Activated naive CD8-positive, alpha-beta T cell treated with anti-CD3 and anti-CD28 coated beads, Interleukin-2, amount 10 ng/mL, durations not matched to agents 7 days and 5 days (primary cell): ENCODE measurements at places on chromosomes 7 and 10.

- DNase-seq, result no peak
Measured at GRCh38 chr10:32337350-32337749, 9.6 kb downstream of the EPC1 start.

DNA sequence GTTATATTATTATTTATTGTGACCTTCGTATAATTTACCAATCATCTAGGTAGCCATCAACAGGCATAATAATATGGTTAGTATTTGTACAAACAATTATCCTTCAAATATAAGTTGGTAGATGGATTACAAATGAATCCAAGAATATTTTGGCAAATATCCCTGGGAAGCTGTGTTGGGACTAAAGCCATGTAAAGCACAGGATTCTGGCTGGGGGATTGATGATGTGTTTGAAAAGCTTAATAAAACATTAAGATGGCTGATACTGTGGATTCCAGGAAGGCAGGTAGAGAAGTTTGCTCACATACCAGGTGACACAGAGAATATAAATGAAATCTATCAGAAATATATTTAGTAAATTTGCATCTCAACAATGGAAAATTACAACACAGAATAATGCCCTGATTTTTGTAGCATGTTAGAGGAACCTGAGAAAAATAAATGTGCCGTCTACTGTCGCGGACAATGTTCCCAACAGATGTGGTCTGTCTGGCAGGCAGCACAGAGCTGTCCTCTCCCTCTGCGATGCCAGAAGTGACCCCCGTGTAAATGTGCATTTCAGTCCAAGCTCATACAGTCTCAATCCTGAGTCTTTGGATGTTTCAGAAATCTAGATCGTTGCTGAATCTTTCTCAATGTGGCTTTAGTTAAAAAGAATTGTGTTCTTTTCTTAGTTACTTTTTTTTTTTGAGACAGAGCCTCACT is 125.0 kb downstream of the TEX36 start:
- DNase-seq, result no peak

- DNase-seq, result no peak
Measured at GRCh38 chr7:101119876-101120275, 7.0 kb upstream of the SERPINE1 start.

DNA sequence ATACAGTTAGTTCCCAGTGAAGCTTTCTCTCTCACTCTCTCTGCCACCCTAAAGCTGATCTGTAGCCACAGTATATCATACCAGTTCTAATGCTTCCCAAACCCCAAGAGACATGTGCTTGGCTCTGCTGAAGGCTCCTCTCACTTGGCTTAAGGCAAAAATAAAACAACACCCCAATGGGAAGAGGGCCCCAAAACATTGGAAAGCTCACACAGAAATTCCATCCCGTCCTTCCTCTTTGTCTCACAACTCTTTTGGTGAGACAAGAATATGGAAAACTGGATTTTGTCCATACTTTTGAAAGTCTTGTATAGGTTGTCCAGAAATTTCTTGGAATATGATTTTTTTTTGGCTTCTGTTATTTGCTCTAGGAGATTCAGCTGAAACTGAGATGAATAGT is 56.1 kb upstream of the WNT16 start:
- no peak for DNase-seq

DNA sequence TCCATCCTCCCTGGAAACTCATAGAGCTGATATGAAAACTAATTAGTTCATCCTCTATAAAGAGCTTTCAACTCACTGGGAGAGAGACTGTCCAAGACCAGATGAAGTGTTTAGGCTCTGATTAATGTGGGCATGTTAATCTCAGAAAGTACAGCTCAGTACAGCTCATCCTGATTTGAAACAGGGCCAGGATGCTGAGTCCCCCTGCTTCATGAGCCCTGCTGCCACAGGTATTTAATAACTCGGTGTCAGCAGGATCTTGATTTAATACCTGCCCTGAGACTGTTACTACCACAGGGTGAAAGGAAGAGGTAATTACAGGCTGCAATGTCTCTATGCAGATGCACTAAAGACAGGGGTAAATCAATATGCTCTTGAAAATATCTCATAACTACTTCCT is 10.8 kb downstream of the LMOD2 start:
- no peak for DNase-seq

DNA sequence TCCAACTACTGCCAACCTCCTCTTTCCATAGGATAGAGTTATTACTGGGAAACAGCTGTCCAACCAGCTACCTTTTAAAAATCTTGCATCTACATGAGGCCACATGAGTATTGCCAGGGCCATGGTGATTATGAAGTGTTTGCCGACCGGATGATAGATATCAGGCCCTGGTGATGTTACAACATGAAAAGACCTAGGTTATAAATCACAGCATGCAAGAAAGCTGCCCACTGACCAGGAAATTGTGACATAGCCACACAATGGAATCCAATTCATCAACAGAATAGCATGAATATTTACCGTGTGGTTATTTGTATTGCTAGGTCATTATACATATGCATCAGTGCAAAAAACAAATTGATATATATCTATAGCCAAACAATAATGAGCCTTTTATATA is 517.0 kb downstream of the INHBA start:
- DNase-seq, result no peak

DNA sequence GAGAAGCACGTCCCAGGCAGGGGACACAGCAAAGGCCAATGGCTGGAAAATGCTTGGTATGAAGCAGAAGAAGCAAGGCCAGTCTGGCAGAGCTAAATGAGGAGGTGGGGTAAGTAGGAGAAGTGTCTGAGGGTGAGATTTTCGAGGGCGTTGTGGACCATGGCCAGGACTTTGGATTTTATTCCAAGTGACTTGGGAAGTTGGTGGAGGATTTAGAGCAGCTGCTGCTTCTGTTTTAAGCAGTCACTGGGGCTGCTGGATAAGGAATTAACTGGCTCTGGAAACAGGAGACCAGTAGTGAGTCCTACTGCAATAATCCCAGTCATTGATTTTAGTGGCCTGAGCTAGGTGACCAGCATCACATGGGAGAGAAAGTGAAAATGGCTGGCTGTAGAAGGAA is 67.6 kb upstream of the GSDME start:
- DNase-seq, result no peak

DNA sequence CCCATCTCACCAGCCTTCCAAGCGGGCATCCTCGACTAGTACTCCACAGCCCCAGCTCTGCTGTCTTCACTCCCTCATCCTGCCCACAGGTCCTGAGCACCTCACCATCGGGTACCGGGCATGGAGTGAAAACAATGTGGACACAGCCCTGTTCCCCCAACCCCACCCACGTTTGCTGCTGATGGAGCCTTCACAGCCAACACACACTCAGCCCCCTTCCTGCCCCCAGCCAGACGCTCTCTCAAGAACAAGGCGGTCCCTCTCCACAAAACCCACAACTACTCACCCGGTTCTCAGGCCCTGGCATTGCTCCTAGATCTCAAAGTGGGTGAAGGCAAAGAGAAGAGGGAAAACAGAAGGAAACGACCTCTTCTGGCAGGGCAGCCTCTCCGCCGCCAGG is 56.1 kb downstream of the SLIT1 start:
- DNase-seq, result no peak

DNA sequence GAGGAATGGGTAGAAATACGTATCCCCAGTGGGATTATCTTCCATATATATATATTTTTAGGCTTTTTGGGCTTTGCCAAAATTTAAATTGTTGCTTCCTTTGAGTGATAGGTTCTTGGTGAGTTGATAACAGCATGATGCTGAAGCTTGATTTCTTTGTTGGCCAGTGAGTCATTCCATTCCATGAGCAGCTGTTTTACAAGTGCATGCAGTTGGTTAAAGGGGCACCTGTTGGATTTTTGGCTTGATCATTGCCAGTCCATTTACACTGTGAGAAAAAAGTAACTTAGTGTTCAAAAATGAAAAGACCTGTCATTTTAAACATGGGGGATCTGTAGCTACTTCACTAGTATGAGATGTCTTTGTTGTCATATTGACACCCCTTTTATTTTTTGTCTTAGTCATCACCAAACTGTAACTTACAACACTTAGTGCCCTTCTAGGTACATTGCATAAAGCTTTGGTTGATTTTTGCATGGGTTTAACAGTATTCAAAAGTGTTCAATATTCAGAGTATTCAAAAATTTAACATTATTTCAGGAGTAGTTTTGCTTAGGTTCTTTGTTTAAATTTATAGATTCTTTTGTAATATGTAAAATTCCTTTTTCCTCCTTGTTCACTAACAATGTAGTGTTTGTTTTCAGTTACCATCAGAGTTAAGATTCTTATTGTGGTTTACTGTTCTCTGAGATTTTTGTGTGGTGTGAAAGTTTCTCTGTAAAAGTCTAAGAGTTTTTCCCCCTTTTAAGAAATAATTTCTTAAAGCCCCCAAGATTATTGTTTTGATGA is 8.8 kb downstream of the AKAP9 start:
- no peak for DNase-seq

- no peak for DNase-seq
Measured at GRCh38 chr10:9301554-9301953, 1247.1 kb downstream of the GATA3 start.

GRCh38 chr10:61943674-61944378 is 42.3 kb downstream of the ARID5B start:
- no peak for DNase-seq

DNA sequence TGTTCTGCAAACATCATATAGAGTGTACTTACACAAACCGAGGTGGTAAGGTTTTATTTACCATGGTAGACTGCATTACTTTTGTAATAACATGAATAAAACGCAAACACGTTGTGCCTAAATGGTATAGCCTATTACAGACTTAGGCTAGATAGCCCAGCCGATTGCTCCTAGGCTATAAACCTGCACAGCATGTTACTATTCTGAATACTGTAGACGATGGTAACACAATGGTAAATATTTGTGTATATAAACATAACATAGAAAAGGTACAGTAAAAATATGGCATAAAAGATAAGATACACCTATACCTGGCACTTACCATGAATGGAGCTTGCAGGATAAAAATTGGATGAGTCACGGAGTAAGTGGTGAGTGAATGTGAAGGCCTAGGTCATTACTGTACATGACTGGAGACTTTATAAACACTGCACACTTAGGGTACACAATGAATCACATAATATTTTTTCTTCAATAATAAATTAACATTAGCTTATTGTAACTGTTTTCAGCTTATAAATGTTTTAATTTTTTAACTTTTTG is 16.3 kb downstream of the AKR1D1 start:
- no peak for DNase-seq

GRCh38 chr7:155183655-155184054 is 113.5 kb downstream of the HTR5A start:
- no peak for DNase-seq

- DNase-seq, result peak; percentile 81
Measured at GRCh38 chr10:5412277-5412941, at the start of gene NET1. NET1 (plus strand) TSS chr10:5412557; CDS start chr10:5412693, 136 bp downstream.

- DNase-seq, result no peak
Measured at GRCh38 chr10:8272794-8273425, 218.4 kb downstream of the GATA3 start.

DNA sequence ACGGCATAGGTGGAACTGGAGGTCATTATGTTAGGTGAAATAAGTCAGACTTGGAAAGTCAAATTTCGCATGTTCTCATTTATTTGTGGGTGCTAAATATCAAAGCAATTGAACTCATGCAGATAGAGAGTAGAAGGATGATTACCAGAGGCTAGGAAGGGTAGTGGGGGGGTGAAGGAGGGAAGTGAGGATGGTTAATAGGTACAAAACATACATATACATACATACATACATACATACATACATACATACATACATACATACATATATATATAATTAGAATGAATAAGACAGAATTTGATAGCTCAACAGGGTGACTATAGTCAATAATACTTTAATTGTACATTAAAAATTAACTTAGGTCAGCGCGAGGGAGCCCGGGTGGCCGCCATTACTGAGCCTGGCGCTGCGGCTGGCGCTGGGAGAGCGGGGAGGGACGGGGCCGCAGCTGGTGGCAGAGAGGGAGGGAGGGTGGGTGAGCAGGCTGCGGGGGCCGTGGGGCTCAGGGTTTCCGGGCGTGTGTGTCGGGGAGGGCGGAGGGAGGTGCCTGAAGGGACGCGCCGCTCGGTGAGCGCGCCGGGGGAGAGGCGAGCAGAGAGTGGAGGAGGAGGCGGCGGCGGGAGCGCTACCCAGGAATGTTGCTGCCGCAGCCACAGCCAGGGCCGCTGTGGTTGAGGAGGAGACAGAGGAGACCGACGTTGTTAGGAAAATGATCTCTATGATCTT is 85.8 kb upstream of the EGFR start:
- no peak for DNase-seq

GRCh38 chr10:68007356-68007755 is 67.7 kb downstream of the HERC4 start:
- no peak for DNase-seq

DNA sequence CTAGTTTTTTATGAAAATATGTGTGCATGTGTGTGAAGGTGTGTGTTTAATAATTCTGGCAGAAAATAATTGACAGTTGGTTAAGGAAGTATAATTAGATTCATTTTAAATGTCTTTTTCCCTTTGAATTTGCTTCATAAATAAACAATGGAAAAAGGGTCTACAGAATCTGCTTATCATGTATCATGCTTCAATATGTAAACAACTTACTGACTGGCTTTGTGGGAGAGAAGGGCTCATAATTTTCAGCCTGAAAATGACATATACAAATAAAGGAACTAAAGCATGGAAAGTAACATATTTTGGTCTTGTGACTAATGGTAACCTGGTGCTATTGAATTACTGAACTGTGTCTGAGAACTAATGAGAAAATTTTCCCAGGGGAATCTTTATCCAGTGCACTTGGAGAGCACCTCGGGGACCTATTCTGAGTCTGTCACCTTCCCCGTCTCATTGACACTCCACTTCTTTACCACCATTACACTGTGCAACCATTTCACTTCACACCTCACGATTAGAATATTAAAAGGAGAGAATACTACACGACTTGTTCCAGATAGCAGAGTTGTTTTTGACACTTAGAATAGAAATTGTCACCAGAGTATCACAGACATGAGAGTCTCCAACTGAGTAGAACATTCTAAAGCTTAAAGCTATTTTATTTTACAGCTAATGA is 298.6 kb downstream of the TFEC start:
- DNase-seq, result no peak

DNA sequence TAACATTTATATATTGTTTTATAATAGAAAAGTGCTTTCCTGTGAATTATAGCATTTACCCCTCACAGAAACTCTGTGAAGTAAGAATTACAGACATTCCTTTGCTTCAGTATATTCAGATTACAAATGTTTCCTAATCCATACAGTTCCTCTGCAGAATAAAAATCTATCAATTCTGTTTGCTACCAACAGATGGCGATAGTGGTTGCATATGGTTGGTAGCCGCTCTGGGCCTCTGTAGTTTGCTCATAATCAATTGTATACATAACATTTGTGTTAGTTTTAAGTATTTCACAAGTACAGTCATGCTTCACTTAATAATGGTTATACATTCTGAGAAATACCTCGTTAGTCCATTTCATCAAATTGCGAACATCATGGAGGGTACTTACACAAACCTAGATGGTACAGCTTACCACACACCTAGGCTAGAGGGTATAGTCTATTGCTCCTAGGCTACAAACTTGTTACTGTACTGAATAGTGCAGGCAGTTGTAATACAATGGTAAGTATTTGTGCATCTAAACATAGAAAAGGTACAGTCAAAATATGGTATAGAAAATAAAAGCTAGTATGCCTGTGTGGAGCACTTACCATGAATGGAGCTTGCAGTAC is 94.4 kb upstream of the STEAP4 start:
- DNase-seq, result no peak
